ENCODE measurements at places on chromosomes 13 and 19.

DNA sequence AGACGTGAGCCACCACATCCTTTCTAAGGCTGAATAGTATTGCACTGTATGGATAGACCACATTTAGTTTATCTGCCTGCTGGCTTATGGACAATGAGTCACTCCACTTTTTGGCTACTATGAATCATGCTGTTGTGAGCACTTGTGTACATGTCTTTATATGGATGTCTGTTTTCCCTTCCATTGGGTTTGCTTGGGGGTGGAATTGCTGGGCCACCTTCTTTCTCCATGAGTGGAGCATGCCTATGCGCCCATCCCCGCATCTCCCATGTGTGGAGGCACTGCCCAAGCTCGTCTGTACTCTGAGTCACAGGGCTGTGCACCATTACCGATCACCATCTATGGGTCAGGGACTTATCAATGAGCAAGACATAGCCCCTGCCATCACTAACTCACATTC, 127.2 kb upstream of the GJB6 start:
- DNase-seq: no peak

GRCh38 chr19:32543115-32543900, 37.7 kb upstream of the PDCD5 start:
- DNase-seq: no peak

DNA sequence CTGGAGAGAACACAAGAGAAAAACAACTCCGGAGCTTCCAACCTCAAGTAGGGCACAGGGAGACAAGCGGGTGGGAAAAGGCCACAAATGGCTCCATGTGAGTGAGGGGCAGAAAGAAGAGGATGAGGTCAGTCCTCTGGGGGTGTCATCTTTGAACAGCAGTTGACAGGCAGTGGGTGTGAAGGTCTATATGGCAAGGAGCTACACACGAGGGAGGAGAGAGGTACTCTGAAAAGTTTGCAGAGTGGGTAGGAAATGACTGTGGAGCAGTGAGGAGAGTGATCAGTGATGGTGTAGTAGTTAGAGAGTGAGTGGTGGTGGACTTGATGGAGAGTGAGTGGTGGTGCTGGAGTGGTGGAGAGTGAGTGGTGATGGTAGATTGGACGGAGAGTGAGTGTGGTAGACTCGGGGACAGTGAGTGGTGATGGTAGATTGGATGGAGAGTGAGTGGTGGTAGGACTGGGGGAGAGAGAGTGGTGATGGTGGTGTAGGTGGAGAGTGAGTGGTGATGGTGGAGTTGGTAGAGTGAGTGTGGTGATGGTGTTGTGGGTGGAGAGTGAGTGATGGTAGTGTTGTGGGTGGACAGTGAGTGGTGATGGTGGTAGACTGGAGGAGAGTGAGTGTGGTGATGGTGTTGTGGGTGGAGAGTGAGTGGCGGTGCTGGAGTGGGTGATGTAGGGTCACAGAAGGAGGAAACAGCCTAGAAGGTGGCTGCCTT, 4.0 kb downstream of the TFDP1 start:
- no peak for DNase-seq

GRCh38 chr13:100954430-100955305, 280.1 kb upstream of the TMTC4 start:
- DNase-seq: no peak

DNA sequence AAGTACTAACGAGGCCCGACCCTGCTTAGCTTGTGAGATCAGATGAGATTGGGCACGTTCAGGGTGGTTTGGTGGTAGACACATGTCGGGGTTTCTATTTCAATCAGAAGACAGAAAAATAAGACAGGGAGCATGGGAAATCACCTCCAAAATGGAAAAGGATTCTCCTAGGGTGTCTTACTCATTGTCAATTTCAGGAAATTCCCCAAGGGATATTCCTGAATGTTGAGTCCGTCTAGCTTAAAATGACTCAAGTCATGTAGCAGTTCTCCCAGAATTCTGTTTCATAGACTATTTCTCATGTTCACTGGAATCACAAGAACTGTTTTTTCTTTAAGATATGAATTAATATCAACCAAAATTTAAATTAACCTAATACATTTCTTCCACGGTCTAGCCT, 380.1 kb downstream of the EFNB2 start:
- no peak for DNase-seq

GRCh38 chr13:110294146-110294545, 12.8 kb downstream of the COL4A1 start:
- no peak for DNase-seq

DNA sequence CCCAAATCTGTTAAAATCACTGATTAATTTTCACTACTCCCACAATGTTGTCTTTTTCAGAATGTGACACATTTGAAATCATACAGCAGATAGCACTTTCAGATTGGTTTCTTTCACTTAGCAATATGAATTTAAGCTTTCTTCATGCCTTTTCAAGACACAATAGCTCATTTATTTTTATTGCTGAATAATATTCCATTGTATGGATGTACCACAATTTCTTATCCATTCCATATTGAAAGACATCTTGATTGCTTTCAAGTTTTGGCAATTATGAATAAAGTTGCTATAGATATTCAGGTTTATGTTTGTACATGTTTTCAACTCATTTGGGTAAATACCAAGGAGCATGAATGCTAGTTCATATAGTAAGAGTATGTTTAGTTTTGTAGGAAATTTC, 2635.6 kb upstream of the PCDH20 start:
- DNase-seq: no peak

DNA sequence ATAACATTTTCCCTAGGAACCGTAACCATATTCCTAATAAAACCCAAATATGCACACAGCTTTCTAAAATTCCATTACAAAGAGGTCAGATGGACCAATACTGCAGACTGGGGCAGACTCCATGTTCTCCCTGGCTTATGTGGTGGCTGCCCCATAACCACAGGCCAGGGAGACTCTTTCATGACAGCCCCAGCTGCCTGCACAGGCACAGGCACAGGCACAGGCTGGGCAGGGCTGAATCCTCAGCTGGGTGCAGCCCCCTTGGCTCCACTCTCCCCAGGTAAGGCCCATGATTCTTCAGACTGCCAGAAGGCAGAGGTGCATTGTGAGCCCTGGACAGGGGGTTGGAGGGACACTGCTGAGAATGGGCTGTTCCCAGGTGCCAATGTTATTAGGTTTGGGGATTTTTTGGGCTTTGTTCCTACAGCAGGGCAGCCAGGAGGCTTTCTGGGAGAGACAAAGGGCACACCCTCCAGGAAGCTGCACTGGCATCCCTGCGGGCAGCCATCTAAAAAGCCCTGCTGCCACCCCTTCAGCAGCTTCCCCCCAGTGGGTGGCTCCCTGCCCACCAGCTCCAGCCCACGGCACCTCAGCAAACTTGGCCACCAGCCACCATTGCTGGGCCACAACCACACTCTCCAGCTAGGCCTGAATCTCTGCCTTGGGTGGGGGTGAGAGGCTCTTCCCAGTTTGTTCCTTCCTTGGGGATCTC, 20.0 kb downstream of the DOCK9 start:
- no peak for DNase-seq

GRCh38 chr19:40923934-40924391, 41.9 kb upstream of the CYP2A7 start:
- DNase-seq: no peak

DNA sequence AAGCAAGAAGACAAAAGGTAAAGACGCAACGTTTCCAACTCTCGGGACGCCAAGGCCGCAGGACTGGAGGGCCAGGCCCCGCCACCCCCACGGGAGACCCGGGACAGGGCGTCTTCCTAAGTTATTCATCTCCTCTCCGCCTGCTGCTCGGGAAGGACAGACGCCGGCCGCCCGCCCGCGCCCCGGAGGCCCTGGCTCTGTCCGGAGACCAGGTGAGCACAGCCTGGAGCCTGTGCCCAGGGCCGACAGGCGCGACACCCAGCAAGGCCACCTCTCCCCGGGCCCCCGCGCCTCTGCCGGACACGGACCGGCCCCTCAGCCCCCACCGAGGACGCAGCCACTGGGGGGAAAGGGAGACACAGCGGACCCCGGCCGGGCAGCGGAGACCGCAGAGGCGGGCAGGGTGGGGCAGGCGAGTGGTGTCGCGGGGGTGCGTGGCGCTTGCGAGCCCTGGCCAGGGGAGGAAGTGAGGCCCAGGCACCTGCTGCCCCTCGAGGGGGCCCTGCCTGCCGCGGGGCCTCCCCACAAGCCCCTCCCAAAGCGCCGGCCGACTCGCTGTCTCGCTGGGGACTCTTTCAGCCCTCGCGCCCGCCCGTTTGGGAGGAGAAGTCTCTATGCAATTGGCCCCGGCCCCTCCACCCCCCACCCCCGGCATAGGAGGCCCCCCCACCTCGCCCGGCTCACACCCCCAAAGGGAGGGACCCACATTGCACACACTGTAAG, 17.2 kb downstream of the SMIM24 start:
- DNase-seq: no peak

GRCh38 chr13:91948736-91949135, 550.3 kb downstream of the GPC5 start:
- DNase-seq: no peak

GRCh38 chr13:110405597-110406450, 98.7 kb downstream of the COL4A2 start:
- DNase-seq: no peak

DNA sequence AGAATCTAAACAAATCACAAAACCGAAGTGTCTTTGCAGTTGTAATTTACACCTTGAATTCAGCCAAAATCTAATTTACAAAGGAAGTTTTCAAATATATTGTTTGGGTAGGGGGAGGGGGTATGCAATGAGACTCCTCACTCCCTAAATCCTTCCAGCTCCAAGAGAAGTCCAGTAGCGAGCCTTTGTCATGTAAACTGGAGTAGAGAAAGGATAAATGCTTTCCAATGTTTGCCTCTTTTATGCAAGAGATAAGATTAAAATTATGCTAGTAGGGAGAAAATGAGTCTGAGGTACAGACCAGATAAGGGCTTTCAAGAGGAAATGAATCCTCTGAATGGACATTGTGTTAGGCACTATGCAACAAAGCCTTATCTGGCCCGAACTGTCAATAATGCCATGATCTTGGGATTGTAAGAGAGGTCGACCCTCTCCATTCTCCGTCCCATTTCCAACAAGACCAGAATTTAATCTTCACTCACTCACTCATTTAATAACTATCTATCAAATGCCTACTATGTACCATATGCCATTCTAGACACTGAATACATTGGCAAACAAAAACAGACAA, 199.2 kb downstream of the LACC1 start:
- no peak for DNase-seq

DNA sequence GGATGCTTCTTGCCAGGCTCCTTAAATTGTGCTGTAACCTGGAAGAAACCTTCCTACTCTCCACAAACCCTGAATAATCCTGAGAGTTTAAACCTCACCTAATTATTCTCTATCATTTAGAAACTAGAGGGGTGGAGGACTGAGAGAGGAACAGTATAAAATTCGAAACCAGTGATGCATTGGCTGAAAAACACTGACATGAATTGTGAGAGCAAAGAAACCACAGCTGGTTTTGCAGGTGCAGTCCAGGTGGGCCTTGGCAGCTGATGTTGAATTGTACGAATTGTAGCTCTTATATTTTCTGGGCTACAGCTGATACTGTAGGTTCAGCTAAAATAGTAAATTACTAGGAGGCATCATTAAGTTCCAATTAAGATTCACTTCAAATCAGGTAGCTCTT, 227.0 kb upstream of the SLITRK5 start:
- DNase-seq: no peak

GRCh38 chr13:101121608-101122007, 294.7 kb downstream of the NALCN start:
- DNase-seq: no peak

GRCh38 chr19:39211731-39212374, 7.8 kb upstream of the SYCN start:
- DNase-seq: no peak

All from activated T-helper 1 cell treated with anti-CD3 and anti-CD28 coated beads, Interleukin-2, amount 50 U/mL, for 16 hours (primary cell).